ENCODE measurements at places on chromosomes 13 and 19.

GRCh38 chr19:21321996-21322395 is 7.2 kb downstream of the ZNF708 start:
- DNase-seq, result no peak

DNA sequence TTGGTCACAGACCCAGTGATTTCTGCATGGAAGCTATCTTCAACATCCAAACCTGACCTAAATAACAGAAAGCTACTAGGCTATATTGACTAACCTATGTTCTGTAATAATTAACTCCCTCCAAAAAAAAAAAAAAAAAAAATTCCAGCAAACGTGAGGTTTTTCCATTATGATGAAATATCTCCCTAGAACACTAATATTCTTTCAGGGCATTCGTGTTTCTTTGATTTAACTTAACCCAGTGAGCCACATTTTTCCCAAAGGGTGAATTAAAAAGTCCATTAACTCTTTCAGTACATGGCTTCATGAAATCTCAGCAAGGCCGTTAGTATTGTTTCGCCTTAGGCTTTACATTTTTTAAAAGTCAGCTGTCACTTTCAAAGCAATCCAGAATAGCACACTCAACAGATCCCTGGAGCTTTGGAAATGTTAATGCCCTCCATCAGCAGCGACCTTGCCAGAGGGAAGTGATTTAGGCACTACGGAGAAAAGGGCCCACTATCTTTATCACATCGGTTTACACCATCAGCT is 175.8 kb downstream of the DCT start:
- no peak for DNase-seq

DNA sequence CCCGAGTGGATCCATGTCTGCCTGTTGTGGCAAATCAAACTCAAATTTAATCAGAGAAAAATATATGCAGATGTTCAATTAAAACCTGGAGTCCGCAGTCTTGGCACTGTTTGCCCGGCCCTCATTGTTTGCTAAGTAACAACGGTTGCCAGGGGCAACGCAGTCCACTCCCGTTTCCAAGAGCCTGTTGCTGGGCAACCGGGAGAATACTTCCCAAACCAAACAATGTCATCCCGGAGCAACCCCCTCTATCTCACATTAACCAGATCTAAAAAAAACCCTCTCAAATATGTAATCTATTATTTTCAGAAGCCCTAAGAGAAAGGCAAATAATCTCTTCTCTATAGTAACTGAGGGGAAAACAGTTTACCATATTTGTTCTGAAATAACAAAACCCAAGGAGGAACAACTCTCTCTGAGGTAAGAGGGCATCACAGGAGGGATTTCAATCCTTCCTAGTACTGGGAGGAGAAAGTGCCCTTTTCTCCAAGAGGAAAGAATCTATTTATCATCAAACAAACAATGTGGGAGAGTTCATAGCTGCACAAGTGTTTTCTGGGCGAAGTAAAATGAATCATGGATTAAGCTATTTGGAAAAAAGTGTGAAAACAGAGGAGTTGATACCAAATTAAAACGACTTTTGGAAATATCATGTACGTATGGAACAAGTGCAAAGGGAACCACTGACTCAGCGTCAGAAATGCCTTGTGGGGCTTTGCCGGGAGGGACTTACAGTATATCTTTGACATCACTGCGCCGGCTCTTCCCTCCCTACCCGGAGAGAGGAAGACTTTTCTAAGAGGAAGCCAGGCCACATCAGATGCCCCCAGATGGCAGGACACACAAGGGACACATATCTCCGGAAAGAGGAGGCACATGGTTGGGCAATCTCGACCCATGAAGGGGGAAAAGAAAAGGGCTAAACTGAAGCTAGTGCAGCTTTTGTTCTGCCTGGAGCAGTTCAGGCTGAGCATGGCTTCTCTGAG is 43.3 kb downstream of the RFX2 start:
- peak; percentile 94 for DNase-seq

- peak; percentile 87 for DNase-seq
These were observed 924.0 kb downstream of the EFNB2 start for GRCh38 chr13:105611424-105611823.

DNA sequence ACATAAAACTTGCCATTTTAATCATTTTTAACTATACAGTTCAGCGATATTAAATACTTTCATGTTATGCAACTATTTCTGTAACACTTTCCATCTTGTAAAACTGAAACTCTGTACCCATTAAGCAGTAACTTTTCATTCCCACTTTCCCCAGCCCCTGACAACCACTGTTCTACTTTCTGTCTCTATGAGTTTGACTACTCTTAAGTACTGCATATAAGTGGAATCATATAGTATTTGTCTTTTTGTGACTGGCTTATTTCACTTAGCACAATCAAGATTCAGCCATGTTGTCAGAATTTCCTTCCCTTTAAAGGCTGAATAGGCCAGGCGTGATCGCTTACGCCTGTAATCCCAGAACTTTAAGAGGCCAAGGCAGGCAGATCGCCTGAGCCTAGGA is 56.2 kb downstream of the ARHGAP35 start:
- DNase-seq, result no peak

DNA sequence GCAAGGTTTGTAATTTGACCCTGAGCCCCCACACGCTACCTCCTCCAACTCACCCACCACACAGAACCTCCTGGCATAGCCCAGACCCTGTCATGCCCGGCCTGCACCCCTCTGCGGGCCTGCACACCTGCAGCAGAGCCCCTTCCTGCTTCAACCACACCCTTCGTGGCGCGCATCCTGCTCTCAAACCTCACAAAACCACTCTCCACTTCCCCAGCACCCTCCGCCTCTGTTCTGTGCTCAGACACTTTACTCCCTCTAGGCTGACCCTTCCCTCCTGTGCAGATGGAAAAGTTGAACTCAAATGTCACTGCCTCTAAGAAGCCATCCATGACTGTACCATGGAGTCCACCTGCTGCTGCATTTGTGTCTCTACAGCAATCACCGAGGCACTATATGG is 28.5 kb downstream of the FAAP24 start:
- no peak for DNase-seq

Measured in adipocyte (in vitro differentiated cells).